ENCODE measurements at places on chromosomes 13 and 19.

DNA sequence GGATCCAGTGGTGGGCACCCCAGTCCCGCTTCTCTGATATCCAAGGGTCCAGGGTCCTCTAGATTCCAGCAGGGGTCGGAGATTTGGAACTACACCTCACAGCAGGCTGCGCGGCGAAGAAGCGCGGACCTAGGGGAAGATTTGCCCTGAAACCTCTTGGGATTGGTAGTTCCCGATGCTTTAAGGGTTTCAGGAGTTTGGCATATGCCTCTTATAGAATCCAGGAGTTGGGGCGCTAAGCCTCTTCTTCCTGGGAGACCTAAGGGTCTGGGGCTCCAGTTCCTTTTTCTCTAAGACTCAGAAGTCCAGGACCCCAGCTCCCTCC lies 349 bp downstream of the BCL2L12 start:
- no peak for DNase-seq

DNA sequence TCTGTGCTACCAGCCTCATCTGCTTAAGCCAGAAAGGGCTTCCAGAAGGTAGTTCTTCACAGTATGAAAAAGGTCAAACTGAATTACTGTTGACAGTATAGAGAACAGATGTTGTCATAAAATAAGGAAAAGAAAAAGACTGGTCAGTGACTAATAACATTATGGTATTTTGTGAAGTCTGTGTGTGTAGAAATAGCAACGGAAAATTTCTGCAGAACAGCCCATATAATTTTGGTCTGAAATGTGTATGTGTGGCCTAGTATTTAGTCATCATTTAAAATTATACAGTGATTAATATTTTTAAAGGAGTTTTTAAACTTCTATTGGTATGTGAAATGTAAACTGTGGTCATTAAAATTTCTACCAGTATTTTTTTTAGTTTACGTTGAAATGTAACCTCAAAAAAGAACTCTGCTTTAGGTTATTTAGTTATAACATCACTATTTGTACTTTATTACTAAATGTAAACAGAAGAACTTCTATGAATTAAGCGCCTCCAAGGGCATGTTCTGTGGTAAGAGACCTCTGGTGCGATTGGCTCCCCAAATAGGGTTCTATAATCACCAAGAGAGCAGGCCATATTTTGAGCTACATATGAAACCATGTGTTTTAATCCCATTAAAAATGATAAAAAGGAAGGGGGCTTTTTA lies 3.3 kb upstream of the GPR183 start:
- DNase-seq: no peak

DNA sequence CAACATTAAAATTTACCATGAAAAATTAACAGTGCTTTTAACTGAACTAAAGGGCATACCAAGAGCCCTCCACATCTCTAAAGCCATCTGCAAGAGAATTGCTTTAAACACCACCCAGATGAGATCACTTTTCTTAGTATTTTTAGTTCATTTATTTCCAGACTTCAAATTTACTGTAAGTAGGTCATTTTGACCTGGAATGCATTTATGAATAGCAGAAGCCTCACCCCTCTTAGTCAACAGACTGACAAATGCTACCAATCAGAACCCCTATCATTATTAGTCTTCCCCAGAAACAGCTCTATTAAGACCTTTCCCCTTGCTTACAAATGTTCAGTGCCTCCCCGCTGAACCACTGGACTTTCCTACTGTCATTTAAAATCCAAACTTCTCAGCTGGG lies 27.3 kb downstream of the RUBCNL start:
- DNase-seq: no peak

DNA sequence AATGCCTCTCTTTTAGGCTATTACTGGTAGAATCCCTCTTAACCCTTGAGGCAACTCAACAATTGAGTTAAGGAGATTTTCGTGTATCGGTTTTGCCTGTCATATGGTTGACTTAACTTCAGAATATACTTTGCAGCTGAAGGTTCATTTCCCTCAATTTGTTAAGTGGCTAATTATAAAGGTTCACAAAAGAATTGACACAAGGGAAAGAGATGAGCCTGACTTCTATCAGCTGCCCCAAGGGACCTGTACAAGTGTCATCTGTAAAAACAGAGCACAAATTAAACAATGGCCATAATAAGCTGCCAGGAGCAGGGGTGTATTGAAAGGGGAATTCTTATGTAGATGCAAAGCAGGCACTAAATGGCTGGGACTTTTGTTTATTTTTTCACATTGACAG lies 334.8 kb upstream of the OBI1 start:
- no peak for DNase-seq

- peak; percentile 68 for DNase-seq
Measured at GRCh38 chr13:46751811-46752635, 44.9 kb downstream of the ESD start.

GRCh38 chr13:27370305-27370872 lies 54.0 kb upstream of the GTF3A start:
- no peak for DNase-seq

DNA sequence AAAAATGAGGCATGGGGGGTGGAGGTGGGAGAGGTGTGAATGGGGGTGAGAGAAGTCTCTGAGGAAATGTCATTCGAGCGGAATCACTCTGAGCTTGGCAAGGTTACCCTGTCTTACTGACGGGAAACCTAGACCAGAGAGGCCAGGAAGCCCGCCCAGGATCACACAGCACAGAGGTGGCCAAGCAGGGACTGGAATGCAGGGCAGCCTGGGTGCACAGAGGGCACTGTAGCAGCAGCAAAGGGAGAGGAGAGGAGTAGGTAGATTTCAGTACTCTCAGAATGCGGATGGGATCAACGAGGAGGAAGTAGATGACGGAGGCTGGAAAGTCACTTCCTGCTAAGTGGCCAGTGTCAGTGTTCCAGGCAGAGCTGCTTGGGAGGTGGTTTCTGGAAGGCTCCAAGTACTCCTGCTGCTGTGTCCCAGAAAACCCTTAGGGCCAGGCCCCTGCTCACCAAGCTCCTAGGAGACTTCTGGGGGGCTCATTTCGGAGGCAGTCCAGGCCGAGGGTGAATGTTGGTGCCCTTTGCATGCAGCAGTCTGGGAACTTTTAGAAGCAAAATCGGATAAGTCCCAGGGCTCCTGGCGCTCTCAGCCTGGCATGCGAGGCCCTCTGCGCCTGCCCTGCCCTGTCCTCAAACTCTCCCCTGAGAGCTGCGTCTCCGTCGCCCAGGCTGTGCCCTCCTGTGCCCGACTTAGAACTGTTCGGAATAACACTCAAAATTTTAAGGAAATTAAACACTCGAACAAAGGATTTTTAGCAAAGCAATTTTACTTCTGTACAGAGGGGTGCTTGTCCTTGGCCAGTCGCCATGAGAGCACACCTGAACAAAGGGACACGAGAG lies 33.5 kb downstream of the DNM2 start:
- no peak for DNase-seq

DNA sequence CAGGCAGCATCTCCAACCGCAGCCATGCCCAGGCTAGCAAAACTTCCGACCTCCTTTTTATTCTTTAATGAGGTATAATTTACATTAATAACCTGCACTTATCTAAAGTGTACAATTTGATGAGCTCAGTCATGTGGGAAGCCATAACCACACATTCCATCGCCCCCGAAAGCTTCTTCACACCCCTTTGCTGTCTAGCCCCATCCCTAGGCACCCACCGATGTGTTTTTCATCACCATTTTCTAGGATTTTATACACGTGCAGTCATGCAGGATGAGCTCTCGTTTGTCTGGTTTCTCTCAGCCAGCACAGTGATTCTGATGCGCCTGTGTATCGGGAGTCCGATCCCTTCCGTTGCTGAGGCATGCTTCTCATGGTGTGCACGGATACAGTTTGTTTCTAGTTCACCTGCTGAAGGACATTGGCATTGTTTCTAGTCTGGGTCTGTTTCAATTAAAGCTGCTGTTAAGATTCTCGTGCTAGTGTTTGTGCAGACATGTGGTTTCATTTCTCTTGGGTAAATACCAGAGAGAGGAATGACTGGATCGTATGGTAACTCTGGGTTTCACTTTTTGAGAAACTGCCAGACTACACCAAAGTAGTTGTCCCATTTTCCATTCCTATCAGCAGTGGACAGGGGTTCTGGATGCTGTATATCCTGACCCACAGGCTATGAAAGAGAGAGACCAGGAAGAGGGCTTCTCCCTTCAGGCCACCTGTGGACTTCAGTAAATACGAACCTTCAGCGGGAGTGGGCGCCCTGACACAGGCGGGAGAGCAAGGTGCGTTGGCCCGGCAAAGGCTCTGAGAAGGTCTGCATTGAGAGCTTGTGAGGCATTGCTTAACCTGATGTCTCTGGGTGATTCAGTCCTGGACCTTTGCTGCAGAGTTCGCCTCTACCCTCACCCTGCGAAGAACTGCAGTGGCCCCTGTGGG lies 4.9 kb downstream of the AP1M1 start:
- DNase-seq: no peak

- no peak for DNase-seq
Measured at GRCh38 chr19:2385053-2385721, 25.1 kb downstream of the TMPRSS9 start.

- no peak for DNase-seq
Measured at GRCh38 chr13:70311191-70311590, 202.9 kb upstream of the KLHL1 start.

- no peak for DNase-seq
Measured at GRCh38 chr19:7912697-7913564, 1.7 kb upstream of the TGFBR3L start.

DNA sequence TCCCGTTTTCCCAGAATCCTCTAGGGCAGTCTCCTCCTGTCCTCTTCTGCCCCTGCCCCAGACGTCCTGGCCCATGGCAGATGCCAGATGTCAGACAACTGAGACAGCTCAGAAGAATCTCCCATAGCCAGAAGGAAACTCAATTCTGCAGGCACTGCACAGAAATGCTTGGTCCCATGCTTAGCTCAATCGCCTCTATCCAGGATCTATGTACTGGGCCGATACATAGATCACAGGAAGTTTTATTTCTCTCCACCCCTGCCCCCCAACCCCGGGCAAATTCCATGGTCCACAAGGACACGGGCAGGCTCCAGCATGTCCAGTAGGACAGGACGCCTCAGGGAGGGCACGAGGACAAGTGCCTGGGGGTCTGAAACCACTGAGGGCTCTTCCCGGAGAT lies 4.8 kb downstream of the MBD3 start:
- no peak for DNase-seq

- DNase-seq: no peak
Measured at GRCh38 chr19:35457173-35457572, 9.1 kb downstream of the FFAR2 start.

GRCh38 chr19:30161770-30162169 lies 210.4 kb upstream of the ZNF536 start:
- DNase-seq: no peak

DNA sequence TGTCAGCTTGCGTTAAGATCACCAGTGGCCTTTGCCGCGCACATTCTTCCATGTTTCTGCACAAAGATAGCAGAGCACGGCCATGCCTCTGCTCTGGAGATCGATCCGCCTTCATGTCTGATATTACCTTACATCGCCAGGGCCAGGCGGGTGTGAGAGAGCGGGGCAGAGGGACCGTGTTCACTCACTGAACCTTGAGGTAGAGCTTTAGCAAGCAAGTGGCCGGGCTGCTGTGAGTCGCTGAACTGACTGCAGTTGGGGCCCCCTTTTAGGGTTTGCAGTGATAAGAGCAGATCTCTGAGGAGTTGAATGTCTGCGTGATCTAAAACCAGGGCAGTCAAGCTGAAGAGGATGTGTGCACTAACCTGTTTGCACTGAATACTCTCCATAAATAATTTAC lies 275.4 kb upstream of the OBI1 start:
- DNase-seq: no peak

GRCh38 chr13:48533961-48534600 lies 1.2 kb upstream of the RCBTB2 start:
- no peak for DNase-seq

- DNase-seq: no peak
Measured at GRCh38 chr19:40023969-40024368, 27.1 kb downstream of the ZNF546 start.

DNA sequence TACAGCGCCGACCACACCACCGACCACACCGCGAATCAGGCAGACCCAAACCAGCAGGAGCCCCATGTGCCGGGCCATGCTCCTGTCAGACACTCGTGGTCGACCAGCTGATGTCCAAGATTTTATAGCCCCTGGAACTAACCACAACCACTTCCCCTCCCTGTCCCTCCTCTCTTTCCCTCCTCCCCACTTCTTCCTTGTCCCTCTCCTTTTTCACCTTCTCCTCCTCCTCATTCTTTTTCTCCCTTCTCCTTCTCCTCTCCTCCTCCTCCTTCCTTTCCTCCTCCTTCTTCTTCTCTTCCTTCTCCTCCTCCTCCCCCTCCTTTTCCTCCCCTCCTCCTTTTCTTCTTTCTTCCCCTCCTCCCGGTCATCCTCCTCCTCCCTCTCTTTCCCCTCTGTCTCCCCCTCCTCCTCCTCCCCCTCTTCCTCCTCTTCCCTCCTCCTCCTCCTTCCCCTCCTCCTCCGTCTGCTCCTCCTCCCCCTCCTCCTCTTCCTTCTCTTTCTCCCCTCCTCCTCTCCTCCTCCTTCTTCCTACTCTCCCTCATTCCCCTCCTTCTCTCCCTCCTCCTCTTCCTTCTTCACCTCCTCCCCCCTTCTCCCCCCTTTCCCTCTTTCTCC lies 670 bp downstream of the BSPH1 start:
- no peak for DNase-seq

DNA sequence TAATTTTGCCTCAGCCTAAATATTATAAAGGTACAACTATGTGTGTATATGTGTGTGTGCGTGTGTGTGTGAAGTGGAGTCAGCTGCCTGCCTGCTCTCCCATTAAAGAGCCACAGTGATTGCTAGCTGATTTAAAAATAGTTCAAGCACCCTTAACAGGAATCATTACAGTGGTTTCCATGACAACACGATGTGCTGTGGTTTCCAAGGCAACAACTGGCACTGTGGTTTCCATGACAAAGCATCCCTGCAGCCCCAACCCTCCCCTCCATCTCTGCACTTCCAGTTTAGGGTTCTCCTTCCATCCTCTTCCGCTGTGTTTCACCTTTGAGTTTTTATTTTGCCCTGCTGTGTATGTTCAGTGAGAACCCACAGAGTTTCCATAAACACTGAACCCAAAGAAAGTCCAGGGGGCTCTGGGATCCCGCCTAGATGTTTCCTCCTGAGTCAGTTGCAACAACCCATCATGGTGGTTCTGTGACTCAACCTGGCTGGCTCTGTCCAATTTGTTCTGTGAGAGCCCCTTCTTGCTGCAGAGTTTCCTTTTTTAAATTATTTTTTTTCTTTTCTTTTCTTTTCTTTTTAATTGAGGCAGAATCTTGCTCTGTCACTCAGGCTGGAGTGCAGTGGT lies 7.1 kb upstream of the PNMA8A start:
- DNase-seq: peak; percentile 19

GRCh38 chr19:1747285-1748114 lies 5.8 kb upstream of the ONECUT3 start:
- DNase-seq: peak; percentile 32

- DNase-seq: peak; percentile 47
Measured at GRCh38 chr13:76885203-76886004, 801 bp downstream of the KCTD12 start.
